Activated CD4-positive, alpha-beta T cell treated with anti-CD3 and anti-CD28 coated beads, Interleukin-2, Interleukin-6, amounts not matched to agents 100 ng/mL and 50 ng/mL, durations not matched to agents 16 hours and 8 hours (primary cell): ENCODE measurements at places on chromosomes 1 and 21.

DNA sequence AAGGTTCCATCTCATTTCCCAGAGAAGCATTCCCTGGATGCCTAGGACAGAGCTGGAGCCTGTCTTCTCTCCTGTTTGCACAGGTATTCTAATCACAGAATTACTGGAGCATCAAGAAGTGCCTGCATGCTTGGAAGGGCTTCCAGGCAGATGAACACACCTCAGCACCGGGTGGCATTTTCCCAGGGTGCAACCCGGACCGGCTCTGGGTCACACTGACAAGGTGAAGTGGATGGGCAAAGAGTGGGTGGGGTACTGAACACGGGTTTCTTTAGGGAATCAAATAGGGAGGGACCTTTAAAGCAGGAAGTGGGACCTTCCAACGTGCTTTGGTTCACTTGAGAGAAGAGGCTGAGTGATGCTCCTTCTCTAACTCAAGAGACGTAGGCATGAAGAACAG, 7.1 kb upstream of the PEF1 start:
- DNase-seq, result no peak

DNA sequence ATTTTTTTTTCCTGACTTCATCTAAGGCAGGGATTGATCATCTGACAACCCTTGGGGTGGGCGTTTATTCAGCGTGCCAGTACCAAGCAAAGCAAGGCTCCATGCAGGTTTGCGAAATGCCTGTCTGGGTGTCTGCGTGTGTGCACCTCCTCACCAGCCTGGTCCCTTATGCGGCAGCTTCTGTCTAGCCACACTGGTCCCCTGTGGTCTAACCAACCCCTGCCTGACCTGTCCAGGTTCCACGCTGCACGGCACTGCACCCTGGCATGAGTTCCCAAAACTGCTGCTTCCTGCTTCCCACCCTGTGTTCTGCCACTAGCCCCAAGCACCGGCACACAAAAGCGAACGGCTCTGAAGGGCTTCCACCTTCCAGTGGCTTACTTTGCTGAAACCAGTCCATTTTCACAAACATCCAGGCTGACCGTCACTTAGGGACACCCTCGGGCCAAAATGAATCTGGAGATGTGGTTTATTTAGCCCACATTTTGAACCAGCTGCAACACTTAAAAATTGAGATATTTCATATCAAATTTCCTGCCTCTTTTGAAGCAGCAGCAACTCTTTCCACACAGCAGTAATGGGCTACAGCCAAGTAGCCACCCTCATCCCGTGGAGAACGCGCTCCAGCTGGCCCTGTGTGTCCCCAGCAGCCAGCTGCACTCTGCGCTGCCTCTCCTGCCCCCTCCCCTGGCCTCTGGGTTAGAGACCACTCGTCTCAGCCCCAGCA, 55.7 kb downstream of the HLCS start:
- DNase-seq, result no peak

GRCh38 chr1:19000065-19000464, 43.6 kb upstream of the IFFO2 start:
- DNase-seq, result no peak

DNA sequence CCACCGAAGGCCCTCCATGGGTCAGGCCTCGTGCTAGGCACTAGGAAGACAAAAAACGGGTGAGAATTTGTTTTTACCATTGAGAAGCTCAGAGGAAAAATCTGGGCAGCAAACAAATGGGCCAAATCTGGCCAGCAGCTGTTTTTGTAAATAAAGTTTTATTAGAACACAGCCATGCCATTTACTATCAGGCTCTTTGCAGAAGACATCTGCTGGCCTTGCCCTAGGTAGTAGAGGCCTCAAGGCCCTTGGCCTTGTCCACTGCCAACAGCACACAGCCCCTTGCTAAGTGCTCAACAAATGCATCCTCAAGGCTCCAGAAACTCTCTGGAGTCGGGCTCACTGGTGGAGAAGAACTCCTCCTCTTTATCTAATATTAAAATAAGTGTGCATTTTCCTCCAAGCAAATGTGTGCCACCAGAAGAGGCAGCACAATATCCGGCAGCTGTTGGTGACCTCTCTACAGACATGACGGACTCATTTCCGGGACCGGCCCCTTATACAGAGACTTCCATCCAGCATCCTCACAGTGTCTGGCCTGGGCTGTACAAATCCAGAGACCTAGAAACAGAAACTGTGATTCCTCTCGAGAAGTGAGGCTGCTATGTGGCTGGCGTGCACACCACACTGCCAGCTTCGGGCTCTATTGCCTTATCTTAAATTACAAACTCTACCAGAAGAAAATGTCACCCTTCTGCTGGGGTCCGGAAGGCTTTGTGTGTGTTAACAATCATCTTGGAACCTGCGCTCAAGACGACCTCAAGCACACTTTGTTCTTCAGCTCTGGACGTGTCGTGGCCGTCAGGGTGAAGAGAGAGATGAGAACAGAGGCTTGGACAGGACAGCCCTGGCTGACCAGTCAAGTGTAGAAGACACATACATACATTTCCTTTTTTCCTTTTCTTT, 203.9 kb downstream of the TOMM20 start:
- DNase-seq, result peak; percentile 28

DNA sequence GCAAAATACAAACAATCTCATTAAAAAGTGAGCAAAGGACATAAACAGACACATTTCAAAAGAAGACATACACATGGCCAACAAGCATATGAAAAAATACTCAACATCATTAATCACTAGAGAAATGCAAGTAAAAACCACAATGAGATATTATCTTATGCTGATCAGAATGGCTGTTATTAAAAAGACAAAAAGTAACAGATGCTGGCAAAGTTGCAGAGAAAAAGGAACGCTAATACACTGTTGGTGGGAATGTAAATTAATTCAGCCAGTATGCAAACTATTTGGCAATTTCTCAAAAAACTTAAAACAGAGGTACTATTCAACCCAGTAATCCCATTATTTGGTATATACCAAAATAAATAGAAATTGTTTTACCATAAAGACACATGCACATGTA, 32.2 kb upstream of the TNFSF18 start:
- no peak for DNase-seq

GRCh38 chr1:214698559-214698958, 95.6 kb downstream of the CENPF start:
- DNase-seq, result no peak

DNA sequence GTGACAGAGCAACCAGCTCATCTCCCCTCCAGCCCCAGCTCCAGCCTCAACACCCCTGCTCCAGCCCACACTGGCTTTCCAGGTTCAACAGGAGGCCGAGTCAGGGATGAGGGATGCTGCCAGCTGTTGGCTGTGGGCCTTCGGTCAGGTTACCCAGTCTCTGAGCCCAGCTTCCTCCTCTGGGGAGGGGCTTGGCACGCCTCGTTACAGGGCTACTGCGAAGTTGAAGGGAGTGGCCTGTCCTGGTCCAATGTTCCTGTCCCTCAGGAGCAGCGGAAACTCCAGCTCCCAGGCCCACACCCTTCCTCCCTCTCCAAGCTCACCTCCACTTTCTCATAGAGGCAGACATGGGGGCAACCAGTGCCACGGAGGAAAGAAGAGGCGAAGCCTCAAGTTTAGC, 15.1 kb upstream of the TAS1R2 start:
- DNase-seq, result no peak

- DNase-seq, result peak; percentile 66
Observed at GRCh38 chr21:36260030-36260787, 59.8 kb upstream of the MORC3 start.

GRCh38 chr1:233112186-233113008, 162.0 kb downstream of the NTPCR start:
- DNase-seq, result no peak

- DNase-seq, result no peak
Observed at GRCh38 chr1:91120421-91120820, 98.6 kb upstream of the ZNF644 start.

GRCh38 chr1:28804071-28804470, 7.9 kb upstream of the OPRD1 start:
- DNase-seq, result no peak

GRCh38 chr1:235295902-235296350, 32.1 kb downstream of the ARID4B start:
- DNase-seq, result no peak

GRCh38 chr1:112614460-112615065, 4.4 kb downstream of the ST7L start:
- peak; percentile 37 for DNase-seq

DNA sequence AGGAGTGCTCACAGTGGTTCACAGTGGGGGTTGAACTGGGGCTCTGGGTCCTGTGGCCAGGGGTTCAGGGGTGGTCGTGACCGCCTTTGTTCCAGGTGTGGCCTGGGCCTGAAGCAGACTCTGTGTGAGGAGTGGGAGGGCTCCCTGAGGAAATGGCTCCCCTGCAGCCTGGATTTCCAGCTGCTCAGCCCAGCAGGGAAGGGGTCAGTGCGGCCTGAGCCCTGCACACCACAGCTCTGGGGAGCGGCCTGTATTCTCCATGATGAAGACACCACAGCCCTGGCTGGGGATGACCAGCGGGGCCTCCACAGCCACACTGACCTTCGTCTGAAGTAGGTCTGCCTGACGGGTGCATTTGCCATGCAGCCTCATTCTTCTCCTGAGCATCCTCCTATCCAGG, 16.7 kb downstream of the PYCR2 start:
- no peak for DNase-seq

- DNase-seq, result no peak
Observed at GRCh38 chr1:39174390-39175081, 30.0 kb upstream of the MACF1 start.

GRCh38 chr1:185566995-185567394, 167.2 kb upstream of the HMCN1 start:
- peak; percentile 70 for DNase-seq

DNA sequence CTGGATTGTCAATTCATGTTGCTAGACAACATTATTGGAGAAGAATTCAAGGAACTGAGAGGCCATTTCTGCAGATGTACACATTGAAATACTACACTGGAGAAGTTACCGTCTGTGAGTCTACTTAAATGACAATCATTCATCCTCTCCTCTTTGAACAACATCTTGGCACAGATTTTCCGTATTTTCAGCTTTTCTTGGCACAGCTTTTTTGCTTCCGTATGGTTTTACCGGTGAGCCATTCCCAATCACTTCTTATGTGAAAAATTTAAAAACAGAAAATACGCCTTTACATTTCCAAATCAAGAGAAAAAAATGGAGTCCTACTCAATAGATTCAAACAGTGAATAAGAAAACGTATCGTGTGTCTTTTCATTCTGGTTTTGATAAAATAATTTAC, 1493.7 kb downstream of the AMY1C start:
- no peak for DNase-seq

- DNase-seq, result no peak
Observed at GRCh38 chr1:27970401-27970800, 10.6 kb downstream of the XKR8 start.

DNA sequence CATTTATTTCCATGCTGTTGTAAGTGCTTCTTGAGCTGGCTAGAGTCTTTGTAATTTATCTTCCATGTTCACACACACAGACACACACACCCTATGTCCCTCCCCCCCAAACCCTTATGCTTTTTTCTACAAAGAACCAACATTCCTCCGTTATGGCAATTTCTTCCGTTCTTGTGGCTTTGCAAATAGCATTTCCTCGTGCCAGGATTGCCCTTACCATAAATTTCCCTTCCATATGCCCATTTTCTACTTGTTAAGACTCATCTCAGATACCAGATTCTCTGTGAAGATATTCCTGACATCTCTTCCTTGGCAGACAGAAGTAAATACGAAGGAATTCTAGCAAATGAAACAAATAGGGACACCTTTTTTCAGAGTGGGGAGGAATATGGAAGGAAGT, 26.0 kb downstream of the RALGPS2 start:
- no peak for DNase-seq

- no peak for DNase-seq
Observed at GRCh38 chr1:56190806-56191365, 388.5 kb downstream of the PLPP3 start.

GRCh38 chr1:53598966-53599365, 139.8 kb downstream of the DMRTB1 start:
- no peak for DNase-seq

DNA sequence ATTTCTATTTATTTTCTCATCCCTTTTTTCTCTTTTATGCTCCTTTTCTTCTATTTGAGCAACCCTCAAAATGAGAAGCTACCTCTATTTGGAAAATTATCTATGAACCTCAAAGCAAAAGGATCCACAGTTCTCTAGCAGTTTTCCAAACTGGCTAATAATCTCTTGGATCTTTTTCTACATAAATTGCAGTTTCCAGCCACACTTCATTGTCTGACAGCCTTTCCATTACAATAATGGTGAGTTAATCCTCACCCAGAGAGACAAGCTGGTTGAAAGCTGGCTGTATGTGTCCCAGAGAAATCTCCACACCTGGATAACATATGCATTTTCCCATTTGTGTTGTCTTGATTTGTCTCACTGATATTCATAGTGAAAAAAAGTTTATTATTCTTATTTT, 16.5 kb upstream of the HSD17B7 start:
- no peak for DNase-seq

DNA sequence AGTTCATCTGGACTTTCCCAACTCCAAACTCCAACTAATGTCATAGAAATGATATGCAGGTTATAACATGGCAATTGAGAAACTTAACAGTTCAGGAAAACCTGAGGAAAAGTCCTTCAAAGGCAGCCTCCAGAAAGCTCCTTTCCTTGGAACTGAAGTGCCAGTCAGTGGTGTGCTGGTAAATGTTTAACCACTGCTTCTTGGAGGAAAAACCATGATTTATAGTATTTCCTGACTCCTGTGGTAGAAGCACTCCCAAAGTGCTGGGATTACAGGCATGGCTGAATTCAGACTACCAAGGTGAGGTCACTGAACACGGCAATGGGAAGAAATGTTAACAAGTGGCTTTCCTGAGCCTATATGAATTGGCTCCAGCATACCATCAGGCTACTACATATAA, 26.7 kb upstream of the ZNHIT6 start:
- no peak for DNase-seq

GRCh38 chr21:46307625-46308024, 16.0 kb downstream of the C21orf58 start:
- no peak for DNase-seq

- DNase-seq, result no peak
Observed at GRCh38 chr1:230778916-230779590, 31.9 kb downstream of the CAPN9 start.

DNA sequence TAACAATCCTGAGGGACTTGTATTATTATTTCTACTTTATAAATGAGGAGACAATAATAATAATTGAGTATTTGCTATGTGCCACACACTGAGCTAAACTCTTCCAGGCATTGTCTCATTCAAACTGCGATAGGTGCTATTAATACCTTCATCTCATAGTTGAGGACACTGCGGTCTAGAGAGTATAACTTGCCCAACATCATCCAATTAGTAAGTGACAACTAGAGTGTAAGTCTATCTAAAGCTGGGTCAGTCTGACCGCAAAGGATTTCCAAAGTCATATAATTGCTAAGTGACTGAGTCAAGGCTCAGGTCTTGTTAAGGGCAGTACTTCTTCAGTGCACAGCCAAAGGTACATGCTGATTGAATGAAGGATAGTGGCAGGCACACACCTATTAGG, 9.7 kb downstream of the BCL9 start:
- no peak for DNase-seq
